ENCODE measurements at places on chromosomes 6 and 20.

- no peak for DNase-seq
These were observed 76.5 kb downstream of the SPTLC3 start for GRCh38 chr20:13085275-13085674.

DNA sequence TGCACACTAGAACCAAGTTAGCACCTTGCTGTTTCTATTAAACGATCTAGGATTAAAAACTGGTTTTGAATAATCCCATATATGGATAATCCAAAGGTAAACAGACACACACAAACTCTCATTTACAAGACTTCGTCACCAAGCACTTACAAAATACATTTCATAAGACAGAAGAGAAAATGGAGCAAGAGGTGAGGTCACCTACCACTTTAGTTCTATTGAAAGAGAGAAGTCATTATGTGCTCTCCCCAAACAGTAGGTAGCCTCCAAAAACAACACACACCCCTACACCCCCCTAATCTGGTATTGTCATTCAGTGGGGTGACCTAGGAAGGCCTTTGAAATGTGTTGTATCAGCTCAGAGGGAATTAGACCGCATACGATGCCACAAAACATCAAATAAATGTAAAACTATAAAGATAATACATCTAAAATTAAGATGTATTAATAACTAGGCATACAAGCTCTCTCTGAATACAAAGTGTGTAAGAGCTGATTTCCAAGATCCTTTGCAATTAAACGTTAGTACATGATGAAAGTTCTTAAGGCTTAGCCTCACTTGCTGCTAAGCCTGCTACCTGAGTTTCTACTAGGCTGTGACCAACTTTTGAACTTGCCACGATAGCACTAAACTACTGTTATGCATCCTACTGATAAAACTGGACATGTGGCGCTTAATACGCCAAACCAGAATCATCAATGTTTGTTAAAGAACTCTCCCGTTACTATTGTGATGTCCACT lies 1.6 kb downstream of the SRPK1 start:
- no peak for DNase-seq

- DNase-seq, result no peak
These were observed 191.9 kb downstream of the ADGB start for GRCh38 chr6:146790561-146791091.

DNA sequence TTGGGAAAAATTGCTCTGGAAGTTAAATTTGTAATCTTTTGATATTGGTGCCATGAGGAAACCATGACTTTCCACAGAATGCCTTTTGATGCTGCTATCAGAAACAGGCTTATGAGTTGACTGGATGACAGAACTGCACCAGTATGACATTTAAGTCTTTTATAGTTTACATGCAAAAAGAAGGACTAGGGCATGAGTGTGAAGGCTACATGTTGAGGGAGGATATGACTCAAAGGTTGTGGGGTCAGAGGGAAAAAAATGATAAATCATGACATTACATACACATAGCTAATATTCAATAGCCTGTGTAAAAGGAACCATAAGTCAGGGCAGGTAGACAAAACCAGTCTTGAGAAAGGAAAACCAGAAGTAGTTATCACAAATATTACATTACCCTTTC lies 182.2 kb downstream of the COL12A1 start:
- no peak for DNase-seq

DNA sequence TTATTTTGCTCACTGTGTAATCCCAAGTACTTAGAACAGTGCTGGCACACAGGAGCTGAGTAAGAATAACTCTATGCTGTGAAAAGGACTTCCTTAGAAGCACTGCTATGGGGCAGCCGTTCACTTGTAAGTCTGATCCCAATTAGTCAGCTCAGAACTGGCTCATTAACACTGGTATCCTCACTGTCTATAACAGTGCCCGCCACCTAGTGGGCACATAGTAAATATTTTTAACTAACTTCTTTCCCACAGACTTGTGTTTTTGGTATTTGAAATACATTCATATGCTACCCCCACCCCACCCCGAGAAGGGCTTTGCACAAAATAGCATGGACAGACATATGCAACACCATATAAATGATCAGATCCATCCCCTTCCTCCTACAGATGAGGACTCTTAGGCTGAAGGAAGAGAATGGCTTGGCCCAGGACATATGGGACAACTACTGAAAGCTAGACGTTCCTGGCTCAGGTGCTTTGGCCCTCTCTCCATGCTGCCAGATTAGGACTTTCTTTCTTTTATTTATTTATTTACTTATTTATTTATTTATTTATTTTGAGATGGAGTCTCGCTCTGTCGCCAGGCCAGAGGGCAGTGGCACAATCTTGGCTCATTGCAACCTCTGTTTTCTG lies 47.1 kb downstream of the DST start:
- no peak for DNase-seq

DNA sequence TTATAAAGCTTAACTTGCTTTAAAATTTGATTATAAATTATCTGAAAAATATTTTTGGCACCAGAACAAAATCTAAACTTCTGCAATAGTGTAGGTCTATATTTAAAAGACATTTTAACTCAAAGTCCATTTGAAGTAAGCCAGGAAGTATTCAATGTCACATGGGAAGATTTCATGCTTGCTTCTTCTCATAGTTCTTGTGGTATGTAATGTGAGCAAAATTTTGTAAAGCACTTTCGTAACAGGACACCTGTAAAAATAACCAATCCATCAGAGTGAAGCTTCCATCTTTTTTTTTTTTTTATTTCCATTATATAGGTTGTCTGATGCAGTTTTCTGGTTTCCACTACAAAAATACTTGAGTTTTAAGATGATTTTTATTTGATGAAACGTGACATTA lies 386.1 kb downstream of the LAMA2 start:
- no peak for DNase-seq

GRCh38 chr6:80550748-80551147 lies 444.3 kb downstream of the BCKDHB start:
- DNase-seq, result no peak

DNA sequence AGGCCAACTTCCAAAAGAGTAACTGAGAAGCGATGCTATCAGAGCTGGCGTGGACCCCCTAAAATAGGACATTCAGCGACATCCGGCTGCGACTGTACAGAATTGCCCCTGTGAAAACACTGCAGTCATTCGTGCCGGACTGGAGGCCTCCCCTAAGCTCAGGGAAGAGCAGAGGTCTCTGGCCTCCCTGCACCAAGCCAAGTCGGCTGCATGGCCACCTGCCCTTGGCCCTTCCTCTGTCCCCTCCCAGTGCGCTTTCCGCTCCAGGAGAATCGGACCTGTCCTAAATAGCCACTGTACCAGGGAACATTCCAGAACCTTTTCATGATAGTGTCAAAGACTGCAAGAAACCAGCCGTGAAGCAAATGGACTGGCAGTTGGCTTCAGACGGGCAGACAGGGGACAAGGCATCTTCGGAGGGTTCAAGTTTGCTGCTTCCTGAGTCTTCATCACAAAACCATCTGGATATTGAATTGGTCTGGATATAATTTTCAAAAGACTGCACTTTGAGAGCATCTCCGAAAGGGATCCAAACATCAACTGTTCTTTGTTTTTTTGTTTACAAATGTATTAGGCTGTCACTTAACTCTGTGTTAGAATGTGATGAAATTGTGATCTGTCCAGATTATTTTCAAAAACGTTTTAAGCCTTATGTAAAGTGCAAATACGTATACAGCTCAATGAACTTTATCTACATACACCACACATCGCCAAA lies 16.5 kb downstream of the SLC2A4RG start:
- no peak for DNase-seq

DNA sequence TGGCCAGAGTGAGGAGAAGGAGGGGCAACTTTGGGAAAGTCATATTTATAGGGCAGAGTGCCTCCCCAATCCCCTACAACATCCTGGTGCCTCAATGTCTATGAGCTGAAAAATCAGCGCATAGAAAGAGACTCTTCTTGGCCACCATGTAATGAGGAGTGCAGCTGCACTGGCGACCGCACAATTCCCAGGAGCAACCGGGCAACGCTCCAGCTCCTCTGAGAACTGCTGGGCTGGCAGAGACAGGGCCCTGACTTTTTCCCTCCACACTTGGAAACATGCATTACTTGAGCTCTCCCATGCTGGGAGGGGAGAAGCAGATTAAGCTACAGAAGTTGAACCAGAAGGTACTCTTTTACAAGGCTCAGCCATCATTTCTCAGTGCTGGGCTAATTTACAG lies 31.4 kb upstream of the MARCKS start:
- no peak for DNase-seq

- DNase-seq, result no peak
These were observed 13.5 kb upstream of the CNR1 start for GRCh38 chr6:88179692-88180091.

DNA sequence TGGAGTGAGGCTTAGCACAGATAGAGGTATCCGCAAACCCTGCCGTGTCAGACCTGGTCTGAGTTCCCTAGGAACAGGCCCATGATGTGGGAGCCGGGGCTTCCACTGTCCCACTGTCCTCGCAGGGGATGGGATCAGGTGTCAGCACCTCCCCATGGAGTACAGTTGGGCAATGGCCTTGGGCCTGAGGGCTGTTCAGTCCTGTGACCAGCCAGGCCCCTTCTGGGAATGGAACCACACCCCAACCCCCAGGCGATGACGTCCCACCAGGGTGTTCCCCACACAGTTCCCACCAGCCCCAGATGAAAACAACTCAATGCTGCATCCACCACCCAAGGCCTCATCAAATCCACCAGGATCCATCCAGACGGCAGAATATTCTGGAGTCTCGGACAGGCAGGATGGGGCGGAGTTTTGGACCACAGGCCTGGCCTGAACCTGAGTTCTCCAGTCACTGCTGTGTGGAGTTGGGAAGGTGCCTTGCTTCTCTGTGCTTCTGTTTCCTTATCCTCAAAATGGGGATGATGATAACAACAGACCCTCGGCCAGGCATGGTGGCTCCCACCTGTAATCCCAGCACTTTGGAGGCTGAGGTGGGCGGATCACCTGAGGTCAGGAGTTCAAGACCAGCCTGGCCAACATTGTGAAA lies 62.2 kb downstream of the UBE2V1 start:
- DNase-seq, result no peak

GRCh38 chr6:170345662-170346061 lies 39.1 kb downstream of the FAM120B start:
- no peak for DNase-seq

DNA sequence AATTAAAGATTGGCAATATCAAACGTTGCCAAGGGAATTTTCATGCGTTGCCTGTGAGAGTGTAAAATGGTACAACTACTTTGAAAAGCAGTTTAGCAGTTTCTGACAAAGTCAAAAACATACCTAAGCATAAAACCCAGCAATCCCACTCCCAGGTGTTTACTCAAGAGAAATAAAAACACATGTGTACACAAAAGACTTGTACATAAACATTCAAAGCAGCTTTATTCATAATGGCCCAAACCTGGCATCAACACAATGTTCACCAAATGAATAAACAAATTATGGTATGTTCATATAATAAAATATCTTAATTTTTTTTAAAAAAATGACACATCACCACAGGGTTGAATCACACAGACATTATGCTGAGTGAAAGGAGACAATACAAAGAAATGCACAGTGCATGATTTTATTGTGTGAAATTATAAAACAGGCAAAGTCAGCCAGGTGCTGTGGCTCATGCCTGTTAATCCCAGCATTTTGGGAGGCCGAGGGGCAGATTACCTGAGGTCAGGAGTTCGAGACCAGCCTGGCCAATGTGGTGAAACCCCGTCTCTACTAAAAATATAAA lies 240.4 kb upstream of the MARCKS start:
- no peak for DNase-seq

DNA sequence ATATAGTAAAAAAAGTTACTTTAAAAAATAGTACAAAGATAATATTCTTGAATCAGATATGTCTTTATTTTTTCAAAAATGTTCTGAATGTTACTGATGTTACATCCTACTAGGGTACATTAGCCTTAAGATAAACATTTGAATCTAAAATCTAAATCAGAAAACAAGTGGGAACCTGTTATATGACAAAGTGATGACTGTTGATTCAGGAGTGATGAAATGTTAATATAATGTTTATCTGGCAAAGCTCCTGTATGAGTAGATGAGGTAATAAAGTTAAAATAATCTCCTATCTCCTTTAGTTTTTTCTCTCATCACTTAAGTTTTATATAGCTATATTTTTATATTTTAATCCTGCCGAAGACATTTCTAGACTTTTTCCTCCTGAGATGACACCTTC lies 4.2 kb downstream of the DOP1A start:
- DNase-seq, result no peak

GRCh38 chr6:69868961-69869360 lies 2.6 kb downstream of the COL19A1 start:
- DNase-seq, result no peak

- DNase-seq, result no peak
These were observed 424 bp upstream of the KIF13A start for GRCh38 chr6:17987697-17988421.

All from stimulated activated CD8-positive, alpha-beta memory T cell treated with anti-CD3 and anti-CD28 coated beads, Interleukin-2, amount 100 ng/mL, for 1 hour (primary cell).